ENCODE measurements at places on chromosomes 6 and 20. TPM values are rescaled to one million over a fixed set of nuclear protein-coding genes. Genes with fewer than 3 reads are reported as not detected.

DNA sequence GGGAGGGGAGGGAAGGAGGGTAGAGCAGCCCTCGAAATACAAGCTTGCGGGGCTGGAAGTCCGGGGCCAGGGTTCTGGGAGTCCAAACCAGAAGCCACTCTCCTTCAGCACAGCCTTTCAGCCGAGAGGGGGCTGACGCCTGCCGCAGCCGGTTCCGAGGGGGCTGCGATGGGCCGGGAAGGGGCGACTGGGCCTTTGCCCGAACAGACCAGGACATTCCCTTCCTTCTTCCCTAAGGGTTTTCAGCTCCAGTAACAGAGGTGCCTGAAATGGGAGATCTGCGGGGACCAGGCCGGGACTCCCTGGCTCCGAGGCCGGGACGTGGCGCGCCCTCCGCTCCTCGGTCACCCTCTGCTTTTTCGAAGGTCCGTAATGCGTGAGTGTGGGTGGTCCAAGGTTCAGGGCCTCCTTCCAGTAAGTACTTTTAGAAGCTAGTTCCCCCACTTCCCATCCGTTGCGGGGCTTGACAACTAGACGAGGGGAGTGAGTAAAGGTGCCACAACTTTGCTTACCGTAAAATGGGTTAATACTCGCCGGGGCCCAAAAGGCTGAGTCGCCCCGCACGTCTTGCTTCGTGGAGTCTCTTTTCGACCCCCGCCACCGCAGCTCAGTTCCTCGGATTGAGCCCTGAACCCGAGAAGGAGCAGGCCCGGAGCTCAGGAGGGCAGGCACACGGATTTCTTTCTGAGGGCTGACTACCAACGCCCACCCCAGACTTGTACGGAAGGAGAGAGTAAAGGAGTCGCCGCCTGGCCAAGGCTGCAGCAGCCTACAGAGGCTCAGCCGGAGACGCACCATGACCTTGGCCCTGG, 2.9 kb upstream of the OLIG3 start:
- no peak for DNase-seq

DNA sequence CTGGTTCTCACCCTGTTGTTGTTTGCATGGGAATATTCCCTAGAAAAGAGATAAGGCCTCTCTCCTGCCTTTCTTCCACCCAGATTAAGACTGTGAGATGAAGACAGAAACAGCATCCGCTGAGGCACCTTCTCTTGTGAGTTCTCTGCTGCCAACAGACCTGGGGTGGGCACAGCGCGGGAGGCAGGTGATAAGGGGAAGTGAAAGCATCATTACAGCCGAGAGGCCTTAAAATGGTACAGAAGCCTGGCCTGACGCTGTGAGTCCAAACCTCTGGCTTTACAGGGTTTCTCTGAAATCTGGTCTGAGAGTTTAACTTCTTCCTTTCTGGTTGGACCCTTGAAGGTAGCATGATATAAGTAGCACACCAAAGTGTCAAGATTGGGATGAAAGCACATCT, 21.0 kb upstream of the IYD start:
- DNase-seq = no peak

DNA sequence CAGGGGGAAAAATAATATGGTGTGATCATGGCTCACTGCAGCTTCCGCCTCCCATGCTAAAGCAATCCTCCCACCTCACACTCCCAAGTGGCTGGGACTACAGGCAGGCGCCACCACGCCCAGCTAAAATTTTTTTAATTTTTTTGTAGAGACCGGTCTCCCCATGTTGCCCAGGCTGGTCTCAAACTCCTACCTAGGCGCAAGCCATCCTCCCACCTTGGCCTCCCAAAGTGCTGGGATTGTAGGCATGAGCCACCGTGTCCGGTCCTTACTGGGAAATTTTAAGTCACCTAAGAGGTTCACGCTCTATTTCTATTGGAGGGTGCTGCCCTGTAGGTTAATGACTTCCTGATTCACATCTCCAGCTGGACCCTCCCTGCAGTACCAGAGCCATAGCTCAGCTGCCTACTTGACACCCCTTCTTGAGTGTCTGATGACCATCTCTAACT, 626 bp upstream of the CDK5RAP1 start:
- no peak for DNase-seq

GRCh38 chr6:149273318-149273717, 44.2 kb upstream of the TAB2 start:
- DNase-seq = peak; percentile 41

DNA sequence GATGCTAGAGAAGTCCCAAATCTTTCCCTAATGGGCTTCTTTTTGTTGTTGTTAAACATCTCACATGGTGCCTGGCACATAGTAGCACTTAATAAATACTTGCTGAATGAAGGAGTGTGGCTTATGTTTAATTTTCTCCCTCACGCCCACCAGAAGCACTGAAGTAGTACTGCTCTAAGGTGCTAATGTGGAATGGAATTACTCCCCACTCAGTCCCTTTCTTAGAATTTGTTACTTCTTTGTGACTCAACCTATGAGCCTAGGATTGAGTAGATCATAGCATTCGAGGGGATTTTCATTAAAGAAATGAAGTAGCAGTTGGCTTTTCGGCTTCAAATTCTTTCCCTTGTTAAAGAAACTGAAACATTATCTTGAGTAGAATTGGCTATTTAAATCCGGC, 192.8 kb downstream of the CLIC5 start:
- DNase-seq = no peak

Gene PROKR2
- total RNA-seq = not detected

Gene RBBP8NL
- total RNA-seq = 9.4 TPM
